NCI-H2029 (cell line): ENCODE measurements at places on chromosomes 6 and 20.

GRCh38 chr6:39515471-39515870 lies 193.0 kb upstream of the KCNK16 start:
- no peak for DNase-seq

DNA sequence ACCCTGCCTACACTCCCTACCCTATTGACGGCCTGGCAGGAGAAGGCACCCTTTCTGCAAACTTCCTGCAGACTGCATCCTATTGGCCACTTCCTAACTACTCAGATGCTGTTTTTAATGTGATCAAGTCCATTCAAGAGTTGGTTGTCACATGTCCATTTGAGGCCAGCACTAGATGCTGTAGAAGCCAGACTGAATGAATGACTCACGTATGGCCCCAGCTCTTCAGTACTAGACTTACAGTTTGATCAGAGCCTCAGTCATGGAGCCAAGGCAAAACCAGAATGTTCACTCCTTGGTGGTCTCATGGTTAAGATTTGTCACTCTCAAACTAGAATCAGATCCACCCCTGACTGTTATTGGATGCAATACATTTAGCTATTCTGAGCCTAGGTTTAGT lies 101.7 kb downstream of the OPRM1 start:
- DNase-seq: no peak

DNA sequence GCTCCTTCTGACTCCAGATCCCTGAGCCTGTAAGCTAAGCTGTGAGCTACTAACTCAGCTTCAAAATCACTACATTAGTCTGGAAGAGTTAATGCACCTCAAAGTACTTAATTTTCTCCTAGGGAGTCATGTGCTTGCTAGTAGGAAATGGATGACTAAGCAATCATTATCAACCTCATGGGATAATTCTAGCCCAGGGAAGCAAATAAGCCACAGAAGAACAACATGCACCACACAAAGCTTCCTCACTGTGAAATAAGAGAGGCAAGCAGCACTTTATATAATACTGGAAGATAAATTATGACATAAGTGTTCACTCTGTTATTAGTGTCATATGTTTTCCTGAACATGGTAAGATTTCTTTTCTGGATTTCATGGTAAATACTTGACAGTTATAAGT lies 57.9 kb upstream of the RCAN2 start:
- no peak for DNase-seq

DNA sequence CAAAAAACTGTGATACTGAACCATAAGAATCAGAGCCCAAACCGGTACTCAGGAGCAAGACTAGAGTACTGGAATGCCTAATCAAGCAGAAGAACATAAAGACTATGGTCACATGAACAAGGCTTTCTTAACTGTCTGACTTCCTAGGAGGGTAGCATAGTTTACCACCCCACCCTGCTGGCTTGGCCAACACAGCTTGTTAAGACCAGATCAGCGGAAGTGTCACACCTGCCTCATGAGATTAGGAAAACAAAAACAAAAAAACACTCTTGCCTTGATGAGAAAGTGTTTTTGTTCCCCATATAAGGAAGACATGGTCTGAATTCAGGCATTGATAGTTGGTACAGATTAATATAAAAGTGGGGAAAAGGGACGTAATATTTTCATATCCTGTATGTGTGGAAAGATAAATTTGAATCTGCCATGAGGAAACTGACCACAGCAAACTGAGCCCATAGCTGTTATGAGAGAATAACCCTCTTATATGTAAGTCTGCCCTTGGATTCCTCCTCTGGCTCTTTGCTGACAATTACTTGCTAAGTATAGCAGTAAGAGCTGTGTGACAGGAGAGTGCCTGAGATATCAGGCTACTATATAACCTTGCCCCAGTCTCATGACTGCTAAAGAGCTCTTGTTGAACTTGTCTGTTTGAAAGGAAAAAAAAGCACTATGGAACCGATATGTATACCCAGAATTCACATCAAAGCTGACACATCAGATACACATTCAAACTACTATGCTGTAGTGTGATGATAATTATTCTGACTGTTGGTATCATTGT lies 197.1 kb downstream of the EPHA7 start:
- no peak for DNase-seq

DNA sequence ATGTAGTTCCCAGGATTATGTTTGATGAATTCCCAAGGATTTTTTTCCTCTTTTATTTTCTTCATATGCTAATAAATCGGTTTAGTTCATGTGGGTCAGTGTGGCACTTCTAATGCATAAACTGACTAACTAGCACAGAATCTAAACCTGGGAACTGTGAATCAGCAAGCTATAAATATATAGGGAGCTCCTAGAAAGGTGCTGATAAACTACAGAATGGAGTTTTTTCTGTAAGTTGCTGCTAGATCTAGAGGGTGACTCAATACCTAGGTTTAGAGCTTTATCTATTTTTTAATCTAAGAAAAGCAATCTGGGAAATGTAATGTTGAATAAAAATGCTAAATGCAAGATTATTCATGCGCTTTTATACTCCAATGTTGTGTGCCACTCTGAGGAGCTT lies 118.8 kb upstream of the PTCHD4 start:
- DNase-seq: no peak

GRCh38 chr6:83879746-83880145 lies 20.3 kb downstream of the CYB5R4 start:
- DNase-seq: no peak

GRCh38 chr6:118787724-118788423 lies 106.1 kb upstream of the ASF1A start:
- DNase-seq: no peak

- no peak for DNase-seq
Measured at GRCh38 chr6:28597217-28597835, 71.6 kb downstream of the GPX5 start.
